Anterior cingulate cortex (tissue), 58 donors: ENCODE measurements at places on chromosomes 7 and 10.

DNA sequence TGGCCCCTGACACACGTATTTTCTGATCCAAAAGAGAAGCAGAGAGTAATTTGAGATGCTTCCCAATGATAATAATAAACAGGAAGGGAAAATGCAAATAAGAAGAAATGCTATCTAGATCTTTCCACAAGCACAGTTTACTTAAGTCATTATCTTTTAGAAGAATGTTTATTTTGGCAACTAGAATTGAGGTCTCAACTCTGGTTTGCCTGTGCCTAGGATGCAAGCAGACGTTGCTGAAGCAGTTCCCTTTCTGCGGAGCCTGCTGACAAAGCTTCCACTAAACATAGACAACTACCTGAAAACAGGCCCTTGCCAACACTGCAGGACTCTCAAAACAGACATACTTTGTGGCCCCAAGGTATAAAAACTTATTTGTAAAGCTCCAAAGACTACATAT lies 315.8 kb upstream of the POM121L12 start:
- no peak for DNase-seq

DNA sequence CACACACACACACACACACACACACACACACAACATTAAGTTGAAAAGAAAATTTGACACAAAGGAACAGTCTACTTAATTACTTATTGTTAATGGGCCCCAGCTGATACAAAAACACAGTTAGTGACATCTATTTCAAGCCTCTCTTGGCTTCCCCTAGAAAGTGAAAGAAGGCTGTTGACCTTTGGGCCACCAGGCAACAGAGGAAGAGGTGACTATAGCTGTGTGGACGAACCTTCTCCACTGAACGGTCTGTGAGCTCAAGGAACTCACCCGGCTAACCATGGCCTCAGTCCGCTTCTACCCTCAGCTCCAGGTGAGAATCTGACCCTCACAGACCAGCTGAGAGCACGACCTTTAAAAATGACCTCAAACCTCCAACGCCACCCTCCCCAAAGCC lies 32.9 kb upstream of the CALN1 start:
- no peak for DNase-seq

GRCh38 chr10:3222626-3223025 lies 50.0 kb upstream of the PITRM1 start:
- no peak for DNase-seq

DNA sequence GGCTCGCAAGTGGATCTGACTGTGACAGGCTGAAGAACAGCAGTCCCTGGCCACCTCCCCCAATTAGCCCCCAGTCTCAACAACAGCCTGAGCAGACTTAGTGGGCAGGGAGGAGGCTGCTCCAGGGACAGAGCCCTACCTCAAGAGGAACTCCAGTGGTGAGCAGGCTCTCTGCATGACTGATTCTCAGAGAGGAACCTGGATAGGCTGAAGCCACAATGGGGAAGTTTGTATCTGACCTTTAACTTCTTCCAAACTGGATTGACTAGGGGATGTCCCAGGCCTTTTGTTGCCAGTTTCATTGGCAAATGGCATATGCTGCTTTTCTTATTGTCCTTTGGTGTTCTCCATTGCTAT lies 93.0 kb downstream of the ARHGAP22 start:
- DNase-seq: no peak

DNA sequence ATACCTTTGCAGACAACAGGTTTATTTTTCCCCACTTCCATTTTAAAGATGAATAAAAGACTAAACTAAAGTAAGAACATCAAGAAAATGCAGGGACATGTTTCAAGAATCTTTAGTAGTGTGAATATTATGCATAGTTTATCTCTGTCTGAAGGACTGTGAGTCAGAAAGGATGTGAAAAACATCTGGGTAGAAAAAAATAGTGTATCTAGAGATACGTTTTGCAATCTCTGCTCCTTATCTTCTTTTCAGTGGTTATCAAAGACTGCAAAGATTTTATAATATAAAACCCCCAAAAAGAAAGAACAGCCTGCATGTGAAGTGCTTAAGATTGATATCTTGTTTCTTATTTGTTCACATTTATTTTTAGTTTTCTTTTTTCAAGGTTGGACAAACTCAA lies 101.9 kb upstream of the ARHGAP21 start:
- DNase-seq: no peak

GRCh38 chr7:1927937-1928644 lies 258.0 kb downstream of the ELFN1 start:
- no peak for DNase-seq

GRCh38 chr7:5586279-5586962 lies 162.8 kb upstream of the TNRC18 start:
- peak; percentile 31 for DNase-seq

GRCh38 chr10:43079856-43080255 lies 3.0 kb downstream of the RET start:
- no peak for DNase-seq

DNA sequence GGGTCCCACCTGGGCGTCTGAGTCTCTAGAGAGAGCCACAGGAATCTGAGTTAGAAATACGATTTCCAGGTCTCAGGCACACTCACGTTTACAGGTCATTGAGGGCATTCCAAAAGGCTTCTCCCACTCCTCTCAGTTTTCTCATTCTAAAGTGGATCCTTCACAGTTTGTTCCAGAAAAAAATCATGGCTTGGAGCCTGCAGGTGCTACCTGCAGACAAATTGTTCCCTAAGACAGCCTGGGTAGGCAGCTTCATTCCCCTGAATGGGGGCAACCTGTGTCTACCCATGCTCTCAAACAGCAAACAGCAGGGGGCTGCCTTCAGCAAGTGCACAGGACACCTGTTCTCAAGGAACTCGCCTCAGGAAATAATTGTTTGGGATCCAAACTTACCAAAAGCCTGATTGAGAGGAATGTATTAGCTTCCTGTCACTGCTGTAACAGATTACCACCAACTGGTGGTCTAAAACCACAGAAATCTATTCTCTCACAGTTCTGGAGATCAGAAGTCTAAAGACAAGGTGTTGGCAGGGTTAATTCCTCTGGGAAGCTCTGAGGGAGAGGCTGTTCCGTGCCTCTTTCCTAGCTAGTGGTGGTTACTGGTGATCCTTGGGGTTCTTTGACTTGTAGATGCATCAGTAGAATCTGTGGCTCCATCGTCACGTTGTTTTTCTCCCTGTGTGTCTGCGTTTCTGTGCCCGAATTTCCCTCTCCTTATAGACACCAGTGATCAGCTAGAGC lies 117.2 kb downstream of the RAB11FIP2 start:
- DNase-seq: no peak

DNA sequence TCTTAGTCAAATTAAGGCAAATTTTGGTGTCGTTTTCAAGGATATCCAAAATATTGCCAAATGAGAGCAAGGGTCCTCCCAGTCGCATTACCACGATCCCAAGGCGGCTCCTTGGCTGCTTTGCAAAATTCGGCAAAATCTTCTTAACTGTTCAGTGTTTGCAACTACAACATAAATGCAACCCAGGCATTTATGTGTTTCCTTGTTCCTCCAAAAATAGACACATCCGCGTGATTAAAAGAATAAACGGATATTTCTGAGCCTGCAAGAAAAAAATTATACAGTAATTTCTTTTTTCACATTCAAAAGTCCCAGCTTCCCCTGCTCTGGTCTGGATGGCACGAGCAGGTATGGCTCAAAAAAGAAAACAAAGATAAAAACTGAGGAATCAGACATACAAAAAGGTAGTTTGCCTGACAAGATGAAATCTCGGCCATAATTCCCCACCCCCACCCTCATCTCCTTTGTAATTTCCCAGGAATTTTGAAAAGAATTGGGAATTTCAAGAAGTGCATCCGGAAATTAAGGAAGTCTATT lies 6.0 kb downstream of the SKIDA1 start:
- no peak for DNase-seq
